G401 (cell line): ENCODE measurements at places on chromosomes 6 and 20. TPM values are rescaled to one million over a fixed set of nuclear protein-coding genes. Genes with fewer than 3 reads are reported as not detected.

The PLAGL1 gene
- 5.5 and 9.9 TPM in 2 replicates for total RNA-seq

The TSBP1 gene
- total RNA-seq, result not detected in 2 replicates

The OOEP gene
- total RNA-seq, result not detected in 2 replicates

The CDSN gene
- not detected in 2 replicates for total RNA-seq

The KCNQ2 gene
- 133 and 160 TPM in 2 replicates for total RNA-seq

The RRAGD gene
- 11.3 and 18.4 TPM in 2 replicates for total RNA-seq

GRCh38 chr20:57209413-57209812 lies 57.0 kb downstream of the BMP7 start:
- no peak for DNase-seq

DNA sequence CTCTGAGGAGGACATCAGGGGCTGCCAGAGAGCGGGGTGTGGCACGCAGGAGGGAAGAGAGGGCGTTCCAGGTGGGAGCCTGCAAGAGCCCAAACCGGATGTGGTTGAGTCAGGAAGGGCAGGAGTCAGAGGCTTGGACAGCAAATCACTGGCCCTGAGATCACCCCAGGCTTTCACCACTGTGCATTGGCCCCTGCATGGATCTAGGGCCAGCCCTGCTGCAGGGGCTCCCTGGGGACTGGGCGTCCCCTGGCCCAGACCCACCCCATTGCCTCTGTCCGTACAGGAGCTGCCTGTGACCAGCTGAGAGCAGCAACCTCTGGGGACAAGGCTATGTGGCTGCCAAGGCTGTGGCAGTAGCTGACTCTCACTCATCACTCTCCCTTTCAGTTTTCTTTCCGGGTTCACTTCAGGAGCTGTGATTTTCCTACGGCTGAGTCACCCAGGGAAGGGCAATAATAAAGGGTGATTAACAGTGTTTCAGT lies 33.9 kb downstream of the KCNK17 start:
- DNase-seq, result no peak

DNA sequence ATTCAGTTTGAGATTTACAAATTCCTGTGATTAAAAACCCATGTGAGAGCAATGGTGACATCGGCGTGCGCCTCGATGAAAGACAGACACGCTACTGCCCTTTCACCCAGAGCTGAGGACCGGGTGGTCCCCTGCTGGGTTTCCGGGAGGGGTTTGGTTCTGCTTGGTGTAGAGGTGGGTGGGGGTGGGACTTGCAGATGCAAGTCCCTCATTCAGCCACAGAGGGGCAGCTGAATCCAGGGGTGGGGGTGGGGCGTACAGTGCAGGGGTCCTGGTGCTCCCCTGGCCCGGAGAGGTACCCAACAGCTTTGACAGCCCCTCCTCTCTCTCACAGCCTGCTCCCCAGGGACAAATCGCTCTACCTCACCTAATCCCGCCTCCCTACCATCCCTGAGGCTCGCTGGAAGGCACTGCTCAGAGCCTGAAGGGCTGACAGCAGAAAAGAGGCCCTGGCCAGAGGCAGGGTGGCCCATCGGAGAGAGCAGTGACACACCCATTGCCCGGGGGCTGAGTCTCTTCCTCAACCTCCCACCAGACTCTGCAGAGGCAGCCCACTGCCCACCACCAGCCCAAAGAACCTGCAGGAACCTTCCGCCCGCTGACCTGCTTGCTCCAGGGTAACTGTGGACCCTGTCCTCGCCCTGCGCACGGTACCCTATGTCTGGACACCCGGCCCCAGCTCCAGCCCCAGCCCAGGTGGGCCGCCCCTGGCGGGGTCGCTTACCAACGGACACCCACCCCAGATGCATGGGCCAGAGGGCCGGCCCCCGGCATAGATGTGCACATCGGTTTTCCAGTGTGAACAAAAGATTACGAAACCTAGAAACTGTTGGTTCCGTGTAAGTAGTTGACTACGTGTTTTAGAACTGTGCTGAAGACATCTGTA lies 118.4 kb downstream of the JPH2 start:
- DNase-seq, result no peak

DNA sequence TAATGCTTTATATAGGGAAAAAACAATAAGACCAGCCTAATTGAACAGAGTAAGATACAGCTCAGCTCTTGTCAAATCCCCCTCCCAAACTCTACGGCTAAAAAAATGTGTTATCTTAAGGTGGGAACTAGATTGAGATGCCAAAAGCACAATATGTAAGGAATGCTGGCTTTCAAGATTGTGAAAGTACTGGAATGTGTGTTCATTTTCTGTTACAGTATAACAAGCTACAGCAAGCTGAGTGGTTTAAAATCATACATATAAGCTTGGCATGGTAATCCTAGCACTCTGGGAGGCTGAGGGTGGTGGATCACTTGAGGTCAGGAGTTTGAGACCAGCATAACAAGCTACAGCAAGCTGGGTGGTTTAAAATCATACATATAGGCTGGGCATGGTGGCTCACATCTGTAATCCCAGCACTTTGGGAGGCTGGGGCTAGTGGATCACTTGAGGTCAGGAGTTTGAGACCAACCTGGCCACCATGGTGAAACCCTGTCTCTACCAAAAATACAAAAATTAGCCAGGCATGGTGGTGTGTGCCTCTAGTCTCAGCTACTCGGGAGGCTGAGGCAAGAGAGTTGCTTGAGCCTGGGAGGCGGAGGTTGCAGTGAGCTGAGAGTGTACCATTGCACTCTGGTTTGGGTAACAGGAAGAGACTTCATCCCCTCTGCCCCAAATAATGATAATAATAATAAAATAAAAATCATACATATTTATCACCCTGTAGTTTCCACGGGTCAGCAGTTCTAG lies 297.7 kb downstream of the DOK5 start:
- no peak for DNase-seq

DNA sequence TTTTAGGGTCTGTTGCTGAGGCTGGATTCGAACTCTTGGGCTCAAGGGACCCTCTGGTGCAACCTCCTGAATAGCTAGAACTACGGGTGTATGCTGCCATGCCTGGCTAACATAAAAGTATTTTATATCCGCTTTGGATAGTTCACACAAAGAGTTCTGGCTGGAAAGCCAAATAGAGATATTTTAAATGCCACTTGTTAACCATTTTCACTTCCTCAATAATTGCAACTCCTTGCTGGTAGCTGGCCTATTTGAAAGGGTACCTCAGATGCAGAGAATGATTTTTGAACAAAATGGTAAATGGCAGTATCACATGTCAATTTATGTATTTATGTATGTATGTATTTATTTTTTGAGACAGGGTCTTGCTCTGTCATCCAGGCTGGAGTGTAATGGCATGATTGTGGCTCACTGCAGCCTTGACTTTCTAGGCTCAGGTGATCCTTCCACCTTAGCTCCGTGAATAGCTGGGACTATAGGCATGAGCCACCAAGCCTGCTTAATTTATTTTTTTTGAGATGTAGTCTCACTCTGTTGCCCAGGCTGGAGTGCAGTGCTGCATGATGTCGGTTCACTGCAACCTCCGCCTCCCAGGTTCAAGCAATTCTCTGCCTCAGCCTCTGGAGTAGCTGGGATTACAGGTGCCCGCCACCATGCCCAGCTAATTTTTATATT lies 12.9 kb upstream of the JARID2 start:
- DNase-seq, result no peak

- DNase-seq, result no peak
Observed at GRCh38 chr20:9032758-9033157, 36.1 kb upstream of the PLCB4 start.

DNA sequence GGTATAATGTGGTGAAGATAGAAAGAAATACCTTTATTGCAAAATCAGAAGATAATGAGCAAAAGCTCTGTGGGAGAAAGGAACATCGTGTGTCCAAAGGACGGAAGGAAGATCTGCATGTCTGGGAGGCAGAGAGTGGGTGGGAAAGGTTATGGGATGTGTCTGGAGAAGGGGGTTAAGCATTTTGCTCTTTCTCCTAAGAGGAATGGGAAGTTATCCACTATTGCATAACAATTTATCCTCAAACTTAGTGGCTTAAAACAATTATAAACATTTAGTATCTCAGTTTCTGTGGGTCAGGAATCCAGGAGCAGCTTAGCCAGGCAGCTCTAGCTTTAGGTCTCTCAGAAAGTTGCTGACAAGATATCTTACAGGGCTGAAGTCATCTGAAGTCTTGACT lies 229.1 kb upstream of the CITED2 start:
- DNase-seq, result no peak

GRCh38 chr6:97626671-97627441 lies 343.8 kb upstream of the MMS22L start:
- peak; percentile 7 for DNase-seq

- peak; percentile 75 for DNase-seq
Observed at GRCh38 chr6:82057846-82058554, 189.5 kb downstream of the IBTK start.

DNA sequence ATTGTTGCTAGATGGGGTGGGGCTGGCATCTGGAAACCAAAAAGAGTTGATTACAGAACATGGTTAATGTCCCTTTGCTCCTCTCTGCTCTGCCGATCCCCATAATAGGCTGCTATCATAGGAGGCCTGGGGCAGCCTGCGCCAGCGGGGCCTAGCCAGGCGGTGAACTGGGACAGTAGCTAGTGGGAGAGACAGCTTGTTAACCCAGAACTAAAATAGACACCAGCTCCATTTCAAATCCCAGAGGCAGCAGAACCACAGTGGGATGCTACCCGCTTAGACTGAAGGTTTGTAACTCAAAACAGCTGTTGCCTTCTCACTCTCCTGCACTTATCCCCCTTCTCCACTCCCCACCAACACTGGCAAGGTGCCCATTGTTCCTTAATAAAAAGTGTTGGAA lies 98.5 kb downstream of the SSR1 start:
- DNase-seq, result no peak

DNA sequence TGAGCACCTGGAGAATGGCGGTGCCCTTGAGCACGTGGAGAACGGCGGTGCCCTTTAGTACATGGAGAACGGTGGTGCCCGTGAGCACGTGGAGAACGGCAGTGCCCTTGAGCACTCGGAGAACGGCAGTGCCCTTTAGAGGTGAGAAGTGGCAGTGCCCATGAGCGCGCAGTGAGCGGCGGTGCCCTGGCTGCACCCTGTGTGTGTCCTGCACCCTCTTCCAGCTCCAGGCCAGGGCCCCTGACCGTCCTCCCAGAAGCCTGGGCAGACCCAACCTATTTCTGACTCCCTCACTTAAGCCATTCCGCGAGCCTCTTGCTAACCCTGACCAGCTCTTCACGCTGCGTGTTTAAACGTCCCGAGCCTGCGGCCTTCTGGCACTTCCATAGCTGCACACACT lies 151.3 kb downstream of the DLL1 start:
- no peak for DNase-seq

DNA sequence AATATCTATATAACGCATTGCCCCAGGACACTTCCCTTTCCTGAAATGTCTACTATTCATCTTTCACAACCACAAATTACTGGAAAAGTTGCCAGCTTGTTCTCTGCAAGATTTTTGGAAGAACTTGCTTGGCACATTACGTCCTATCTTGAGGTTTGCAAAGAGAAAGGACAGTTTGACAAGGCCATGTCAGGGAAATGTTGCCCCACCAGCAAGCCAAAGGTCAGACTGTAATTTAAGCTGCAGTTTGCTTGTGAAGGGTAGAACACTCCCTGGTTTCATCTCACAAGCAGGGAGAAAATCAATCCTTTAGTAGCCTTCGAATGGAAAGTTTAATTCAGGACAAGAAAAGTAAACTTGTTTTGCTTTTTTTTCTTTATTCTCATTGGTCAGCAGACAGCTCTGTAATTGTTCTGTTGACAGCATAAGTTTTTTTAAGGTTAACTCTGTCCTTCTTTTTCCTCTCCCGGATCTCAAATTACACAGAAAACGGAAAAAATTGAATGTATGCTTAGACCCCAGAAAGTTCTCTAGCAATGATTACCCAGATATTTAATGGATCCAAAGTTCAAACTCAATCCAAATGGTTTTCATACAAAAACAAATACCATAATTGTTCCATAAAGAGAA lies 541.8 kb upstream of the NRSN1 start:
- DNase-seq, result no peak

- no peak for DNase-seq
Observed at GRCh38 chr6:9983168-9983567, 431.7 kb downstream of the TFAP2A start.

DNA sequence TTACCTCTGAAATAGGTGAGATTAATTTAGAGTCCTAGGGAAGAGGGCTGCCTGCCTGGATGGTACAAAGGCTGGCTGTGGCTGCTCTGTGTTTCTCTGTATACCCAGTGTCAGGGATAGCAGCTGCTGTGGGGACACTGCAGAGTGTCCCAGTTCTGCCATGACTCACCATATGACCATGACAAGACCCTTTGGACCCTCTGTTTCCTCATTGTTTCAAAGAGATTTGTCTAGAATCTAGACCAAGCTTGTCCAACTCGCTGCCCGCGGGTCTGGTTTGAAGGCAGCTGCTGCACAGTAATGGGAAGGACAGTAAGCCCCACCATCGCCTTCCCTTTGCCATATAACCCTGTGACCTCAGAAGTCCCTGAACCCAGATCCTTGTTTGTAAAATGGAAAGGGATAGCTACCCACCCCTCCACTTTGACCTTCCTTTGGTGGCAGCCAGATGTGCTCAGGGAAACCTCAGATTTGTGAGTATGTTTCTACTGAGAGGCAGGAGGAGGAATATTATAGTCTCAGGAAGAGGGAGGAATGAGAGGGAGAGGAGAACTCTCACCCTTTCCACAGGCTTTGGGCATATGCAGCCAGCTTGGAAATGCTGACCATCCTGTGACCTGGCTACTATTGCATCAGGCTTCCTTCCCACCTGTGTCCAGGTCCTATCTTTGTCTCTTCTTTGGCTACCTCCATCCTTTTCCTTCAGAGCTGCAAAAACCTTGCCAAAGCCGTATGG lies 14.0 kb downstream of the PLCG1 start:
- DNase-seq, result no peak

GRCh38 chr6:25217302-25217701 lies 61.9 kb upstream of the CARMIL1 start:
- DNase-seq, result no peak

GRCh38 chr20:32079655-32080109 lies 27.6 kb downstream of the HCK start:
- no peak for DNase-seq

DNA sequence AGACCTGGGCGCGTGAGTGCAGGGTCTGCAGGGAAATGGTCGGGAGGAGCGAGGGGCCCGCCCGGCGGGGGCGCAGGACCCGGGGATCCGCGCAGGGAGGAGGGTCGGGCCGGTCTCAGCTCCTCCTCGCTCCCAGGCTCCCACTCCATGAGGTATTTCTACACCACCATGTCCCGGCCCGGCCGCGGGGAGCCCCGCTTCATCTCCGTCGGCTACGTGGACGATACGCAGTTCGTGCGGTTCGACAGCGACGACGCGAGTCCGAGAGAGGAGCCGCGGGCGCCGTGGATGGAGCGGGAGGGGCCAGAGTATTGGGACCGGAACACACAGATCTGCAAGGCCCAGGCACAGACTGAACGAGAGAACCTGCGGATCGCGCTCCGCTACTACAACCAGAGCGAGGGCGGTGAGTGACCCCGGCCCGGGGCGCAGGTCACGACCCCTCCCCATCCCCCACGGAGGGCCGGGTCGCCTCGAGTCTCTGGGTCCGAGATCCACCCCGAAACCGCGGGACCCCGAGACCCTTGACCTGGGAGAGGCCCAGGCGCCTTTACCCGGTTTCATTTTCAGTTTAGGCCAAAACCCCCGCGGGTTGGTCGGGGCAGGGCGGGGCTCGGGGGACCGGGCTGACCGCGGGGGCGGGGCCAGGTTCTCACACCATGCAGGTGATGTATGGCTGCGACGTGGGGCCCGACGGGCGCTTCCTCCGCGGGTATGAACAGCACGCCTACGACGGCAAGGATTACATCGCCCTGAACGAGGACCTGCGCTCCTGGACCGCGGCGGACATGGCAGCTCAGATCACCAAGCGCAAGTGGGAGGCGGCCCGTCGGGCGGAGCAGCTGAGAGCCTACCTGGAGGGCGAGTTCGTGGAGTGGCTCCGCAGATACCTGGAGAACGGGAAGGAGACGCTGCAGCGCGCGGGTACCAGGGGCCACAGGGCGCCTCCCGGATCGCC lies 54.2 kb upstream of the HLA-A start:
- peak; percentile 48 for DNase-seq

GRCh38 chr20:8534368-8535160 lies 402.5 kb downstream of the PLCB1 start:
- no peak for DNase-seq
